ENCODE measurements at places on chromosomes 3 and 15.

- DNase-seq, result no peak
Measured at GRCh38 chr15:62549345-62549970, 384.4 kb upstream of the C2CD4B start.

DNA sequence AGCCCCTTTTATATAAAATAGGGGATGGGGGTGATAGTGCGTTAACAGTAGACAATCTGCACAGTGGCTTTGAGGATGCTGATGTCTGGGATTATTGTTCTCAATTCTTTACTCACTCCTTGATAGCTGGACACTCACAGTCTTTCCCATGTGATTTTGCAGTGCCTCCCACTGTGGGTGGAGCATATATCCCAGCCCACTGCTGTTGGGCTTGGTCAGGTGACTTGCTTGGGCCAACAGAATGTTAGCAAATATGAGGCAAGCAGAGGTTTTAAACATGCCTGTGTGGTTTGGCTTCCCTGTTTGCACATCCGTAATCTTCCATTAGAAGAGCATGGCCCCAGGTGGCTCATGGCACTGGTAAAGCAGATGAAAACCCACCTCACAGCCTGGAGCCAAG lies 46.5 kb downstream of the CPA3 start:
- no peak for DNase-seq

- no peak for DNase-seq
Measured at GRCh38 chr3:5052247-5052646, 69.8 kb upstream of the ARL8B start.

DNA sequence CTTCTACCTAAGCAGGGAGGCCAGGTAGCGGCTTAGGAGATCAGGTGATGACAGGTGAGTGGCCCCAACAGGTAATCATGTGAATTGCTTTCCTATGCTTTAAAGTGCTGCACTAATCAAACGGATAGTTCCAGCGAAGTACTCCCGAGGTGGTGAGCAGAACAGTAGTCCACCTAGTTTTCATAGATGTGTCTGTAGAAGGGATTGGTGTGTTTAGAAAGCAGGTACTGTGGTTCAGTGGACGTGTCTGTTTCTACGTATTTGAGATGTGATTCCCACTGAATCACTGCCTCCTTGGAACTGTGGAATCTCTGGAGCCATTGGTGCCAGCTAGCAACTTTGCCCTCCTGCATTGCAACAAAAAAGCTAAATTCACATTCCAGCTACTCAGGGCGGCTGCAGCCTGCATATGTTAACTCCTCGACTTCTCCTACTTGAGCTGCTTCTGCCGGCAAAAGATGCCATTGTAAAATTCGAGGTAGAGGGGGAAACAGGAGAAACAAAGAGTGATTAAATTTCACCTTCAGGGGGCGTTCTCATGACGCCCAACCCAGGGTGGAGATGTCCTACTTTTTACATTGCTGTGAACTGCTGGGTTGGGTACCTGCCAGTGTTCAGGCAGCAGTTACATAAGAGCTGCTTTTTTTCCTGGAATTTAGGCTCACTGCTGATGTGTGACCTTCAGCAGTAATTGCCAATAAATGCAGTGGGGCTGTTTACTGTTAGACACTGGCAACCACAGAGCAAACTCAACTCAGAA lies 227.3 kb downstream of the ITPR1 start:
- DNase-seq, result peak; percentile 92

- DNase-seq, result peak; percentile 94
Measured at GRCh38 chr15:68559345-68560310, 19.2 kb upstream of the CORO2B start.

DNA sequence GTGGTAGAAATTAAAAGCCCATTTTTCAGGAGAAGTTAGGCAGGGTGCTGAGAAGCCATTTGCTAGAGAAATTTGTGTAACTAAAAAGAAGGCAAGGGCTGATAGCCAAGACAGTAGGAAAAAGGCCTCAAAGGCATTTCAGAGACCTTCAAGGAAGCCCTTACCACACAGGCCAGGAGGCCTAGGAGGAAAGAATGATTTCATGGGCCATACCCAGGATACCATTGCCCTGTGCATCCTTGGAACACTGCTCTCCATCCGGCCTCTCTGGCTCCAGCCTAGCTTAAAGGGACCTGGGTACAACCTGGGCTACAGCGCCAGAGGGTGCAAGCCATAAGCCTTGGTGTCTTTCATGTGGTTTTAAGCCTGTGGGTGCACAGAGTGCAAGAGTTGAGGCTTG lies 193.6 kb upstream of the GRM7 start:
- no peak for DNase-seq

DNA sequence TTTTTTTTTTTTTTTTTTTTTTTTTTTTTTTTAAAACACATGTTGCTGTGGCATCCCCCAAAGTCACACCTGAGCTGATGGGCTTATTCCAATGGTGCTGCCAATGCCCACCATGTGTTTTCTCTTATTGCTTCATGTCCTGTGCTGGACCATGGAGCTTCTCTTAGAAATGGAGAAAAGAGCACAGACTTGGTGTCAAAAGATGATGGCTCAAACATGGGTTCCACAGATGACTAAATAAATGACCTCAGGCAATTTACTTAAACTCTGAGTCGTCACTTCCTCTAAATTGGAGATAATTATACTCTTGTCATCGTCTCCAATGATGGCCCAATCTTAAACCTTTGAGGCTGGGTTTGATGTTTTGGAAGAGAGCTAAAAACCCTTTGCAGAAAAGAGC lies 28.1 kb downstream of the CHST2 start:
- no peak for DNase-seq

- DNase-seq, result no peak
Measured at GRCh38 chr3:71176366-71176765, 407.2 kb downstream of the FOXP1 start.

DNA sequence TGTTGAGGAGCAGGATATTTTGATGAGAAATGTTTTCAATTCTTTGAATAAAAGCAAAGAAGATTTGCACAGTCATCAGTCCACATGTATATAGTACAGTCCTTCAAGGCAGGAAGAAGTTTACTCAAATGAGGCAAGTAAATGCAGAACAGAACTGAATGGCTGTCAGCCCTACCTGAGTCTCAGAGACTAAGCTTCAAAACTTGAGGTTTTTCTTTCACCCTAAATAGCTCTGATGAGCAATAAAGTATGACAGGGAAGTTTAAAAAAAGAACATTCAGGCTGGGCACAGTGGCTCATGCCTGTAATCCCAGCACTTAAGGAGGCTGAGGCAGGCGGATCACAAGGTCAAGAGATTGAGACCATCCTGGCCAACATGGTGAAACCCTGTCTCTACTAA lies 232.5 kb downstream of the SUCLG2 start:
- DNase-seq, result no peak

- DNase-seq, result peak; percentile 42
Measured at GRCh38 chr15:80934761-80935221, 54.8 kb downstream of the MESD start.

GRCh38 chr3:62922326-62922725 lies 47.1 kb upstream of the CADPS start:
- no peak for DNase-seq

DNA sequence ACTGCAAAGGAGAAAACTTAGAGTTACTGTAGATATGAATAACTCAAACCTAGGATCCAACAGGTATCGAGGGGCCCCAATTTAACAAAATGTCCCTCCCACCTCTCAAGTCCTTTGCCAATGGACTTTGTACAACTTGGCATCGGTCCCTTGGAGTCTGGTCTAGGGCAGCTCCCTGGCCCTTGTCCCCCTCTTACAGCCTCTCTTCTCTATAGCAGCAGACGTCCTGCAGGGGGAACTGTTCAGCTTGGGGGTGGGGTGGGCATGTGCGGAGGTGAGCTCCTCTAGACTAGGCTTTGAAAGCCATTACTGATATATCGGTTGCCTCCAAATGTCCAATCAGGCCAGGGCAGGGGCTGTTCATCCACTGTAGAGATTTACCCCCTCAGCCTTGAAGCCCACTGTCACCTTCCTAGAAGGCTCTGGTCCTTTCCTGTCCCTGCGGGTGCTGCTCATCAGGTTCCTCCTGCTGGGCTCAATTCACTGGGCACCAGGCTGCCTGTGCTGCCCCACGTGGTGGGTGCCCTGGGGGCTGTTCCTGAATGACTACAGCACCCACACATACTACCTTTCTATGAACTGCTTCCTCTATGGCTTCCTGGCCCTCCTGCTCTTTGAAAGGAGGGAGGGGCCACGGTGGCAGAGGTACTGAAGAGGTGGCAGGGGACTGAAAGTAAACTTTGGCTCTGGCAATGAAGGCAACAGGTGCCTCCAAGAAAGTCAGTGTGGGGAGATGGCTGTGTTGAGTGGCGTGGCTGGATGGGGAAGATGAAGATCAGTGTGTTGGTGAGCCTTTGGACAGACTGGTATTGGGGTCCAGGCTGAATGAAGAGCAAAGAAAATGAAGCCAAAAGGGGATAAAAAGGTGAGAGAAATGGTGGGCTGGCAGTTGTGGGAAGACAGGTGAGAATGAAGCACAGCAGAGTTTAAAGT lies 78.8 kb upstream of the MEX3B start:
- no peak for DNase-seq

DNA sequence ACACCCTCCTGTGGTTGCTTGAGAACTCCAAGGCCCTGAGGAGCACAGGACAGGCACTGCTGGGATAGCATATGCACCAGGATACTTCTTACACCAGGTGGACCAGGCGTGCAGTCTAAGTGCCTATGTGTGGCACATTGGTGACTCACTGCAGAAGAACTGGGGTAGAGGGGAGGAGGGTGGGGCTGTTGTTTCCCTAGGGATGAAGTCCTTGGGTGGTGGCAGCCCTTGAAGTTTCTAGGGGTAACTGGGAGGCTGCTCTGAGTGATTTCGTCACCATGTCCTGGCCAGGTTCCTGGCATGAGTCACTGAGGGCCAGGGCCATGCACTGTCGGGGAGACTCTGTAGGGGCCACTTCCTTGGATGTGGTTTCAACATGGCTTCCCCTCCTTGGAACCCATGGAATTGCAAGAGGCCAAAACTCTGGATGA lies 15.9 kb downstream of the MYZAP start:
- peak; percentile 34 for DNase-seq

DNA sequence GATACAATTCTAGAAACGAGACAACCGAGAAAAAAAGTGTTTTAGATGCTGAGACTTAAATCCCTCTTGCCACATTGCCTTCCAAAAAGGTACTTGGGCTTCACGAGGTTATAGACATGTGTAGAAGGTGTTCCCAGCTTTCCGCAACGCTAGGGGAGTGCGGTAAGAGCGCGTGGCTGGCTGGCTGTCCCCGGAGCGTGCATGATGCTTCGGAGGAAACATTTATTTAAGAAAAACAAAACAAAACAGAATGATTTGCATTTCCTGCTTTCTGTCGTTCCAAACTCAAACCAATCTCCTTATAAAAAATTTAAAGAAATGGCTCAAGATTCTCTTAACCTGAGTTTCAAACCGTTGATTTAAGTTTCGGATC lies 841 bp downstream of the SLC6A20 start:
- peak; percentile 17 for DNase-seq

- no peak for DNase-seq
Measured at GRCh38 chr15:31149088-31149505, 47.6 kb upstream of the TRPM1 start.

GRCh38 chr15:82764740-82765139 lies 41.1 kb downstream of the FSD2 start:
- DNase-seq, result no peak

GRCh38 chr3:43521941-43522340 lies 99.9 kb downstream of the ANO10 start:
- DNase-seq, result no peak

DNA sequence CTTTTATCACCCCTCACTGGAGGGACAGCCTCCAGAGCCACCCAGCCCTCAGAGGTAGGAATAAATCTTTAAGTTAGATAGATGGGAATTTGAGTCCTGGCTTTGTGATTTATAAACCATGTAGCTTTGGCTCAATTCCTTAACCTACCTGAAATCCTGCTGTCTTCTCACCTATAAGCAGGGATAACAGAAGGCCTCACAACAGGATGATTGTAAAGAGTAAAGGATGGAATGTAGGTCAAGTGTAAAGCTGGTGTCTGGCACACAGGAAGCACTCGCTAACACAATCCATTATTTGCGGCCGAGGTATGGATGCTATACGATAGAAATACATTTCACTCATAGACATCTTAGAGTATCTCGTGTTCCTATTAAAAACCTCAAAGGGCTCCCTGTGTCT lies 162.9 kb upstream of the LRTM1 start:
- DNase-seq, result no peak

DNA sequence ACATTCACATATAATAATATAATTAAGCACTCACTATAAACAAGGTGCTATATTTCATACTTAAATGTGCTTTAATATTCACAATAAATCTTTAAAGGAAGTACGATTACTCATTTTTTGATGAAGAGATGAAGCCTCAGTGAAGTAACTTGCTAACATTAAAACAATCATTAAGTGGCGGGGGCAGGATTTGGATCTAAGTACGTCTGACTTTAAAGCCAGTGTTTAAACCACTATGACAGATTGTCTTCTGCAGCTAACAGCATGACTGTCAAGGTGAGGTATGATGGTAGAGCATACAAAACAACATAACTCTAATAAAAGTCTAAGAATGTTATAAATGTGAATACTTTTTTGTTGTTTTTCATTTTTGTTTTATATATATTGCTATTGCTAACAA lies 862.1 kb downstream of the ROBO1 start:
- no peak for DNase-seq

GRCh38 chr15:94576889-94577533 lies 345.6 kb downstream of the MCTP2 start:
- no peak for DNase-seq

- no peak for DNase-seq
Measured at GRCh38 chr3:117479095-117479494, 769.5 kb downstream of the TUSC7 start.

GRCh38 chr15:39511916-39512260 lies 69.0 kb upstream of the THBS1 start:
- no peak for DNase-seq

DNA sequence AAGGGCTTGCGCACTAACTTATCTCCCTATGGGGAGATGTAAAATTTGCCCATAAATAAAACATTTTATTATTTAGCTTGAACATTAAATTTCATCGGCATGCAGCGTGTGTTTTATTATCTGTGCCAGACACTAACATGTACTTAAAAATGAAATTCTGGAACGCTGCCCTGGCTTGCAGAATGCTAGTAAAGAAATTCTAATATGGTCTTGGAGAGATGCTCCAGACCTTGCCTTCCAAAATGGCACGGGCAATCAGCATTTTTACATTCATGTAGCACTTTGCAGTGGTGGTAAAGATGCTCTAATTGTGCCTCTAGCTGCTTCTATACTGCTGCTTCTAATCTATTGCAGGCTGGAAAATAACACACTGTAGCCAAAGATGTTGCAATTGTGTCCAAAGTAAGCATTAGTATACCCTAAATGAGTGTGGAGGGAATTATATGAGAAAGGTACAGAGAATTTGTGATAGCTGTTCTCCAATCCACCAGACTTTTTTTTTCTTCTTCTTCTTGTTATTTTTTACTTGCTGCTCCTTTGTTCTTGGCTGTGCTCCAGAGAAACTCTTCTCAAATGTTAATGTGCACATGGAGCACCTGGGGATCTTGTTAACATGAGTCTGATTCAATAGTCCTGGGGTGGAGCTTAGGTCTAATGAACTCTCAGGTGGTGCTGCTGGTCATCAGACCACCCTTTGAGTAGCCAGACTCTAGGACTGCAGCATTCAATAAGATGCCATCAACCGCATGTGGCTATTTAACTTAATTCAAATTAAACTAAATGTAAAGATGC lies 47.3 kb downstream of the CRABP1 start:
- DNase-seq, result no peak
